PC-3 (cell line): ENCODE measurements at places on chromosomes 6 and 20. TPM values are rescaled to one million over a fixed set of nuclear protein-coding genes. Genes with fewer than 3 reads are reported as not detected.

GRCh38 chr6:111689946-111690345 lies 84.3 kb upstream of the TRAF3IP2 start:
- no peak for DNase-seq

GRCh38 chr20:46544576-46544975 lies 5.9 kb downstream of the OCSTAMP start:
- DNase-seq = no peak

DNA sequence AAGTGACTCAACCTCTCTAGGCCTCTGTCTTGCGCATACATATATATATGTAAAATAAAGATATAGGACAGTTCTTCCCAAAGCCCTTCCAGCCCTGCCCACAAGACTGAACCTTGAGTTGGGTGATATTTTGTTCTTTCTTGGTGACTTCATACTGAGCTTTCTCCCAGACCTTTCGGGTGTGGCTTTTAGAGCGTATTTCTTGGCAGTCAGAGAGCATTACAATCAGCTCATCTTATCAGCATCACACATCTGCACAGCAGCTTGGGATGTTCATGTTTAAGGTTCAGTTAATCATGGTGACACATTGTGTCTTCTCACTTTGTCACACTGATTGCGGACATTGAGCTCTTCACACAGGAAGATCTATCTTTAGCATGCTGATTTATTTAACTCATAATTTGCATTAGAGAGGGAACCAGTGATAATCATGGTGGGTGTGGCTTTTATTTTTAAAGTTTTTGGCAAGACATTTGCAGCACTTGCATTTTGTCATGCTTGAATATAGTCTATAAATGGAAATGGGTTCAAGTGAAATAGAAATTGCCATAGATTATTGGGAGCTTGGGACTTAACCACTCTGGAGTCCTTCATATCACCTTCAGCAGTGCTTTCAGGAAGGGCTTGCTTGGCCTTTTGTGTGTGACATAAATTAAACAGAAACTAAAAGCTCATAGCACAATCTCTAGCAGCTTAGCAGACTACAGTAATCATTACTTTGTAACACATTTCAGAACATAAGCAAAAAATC lies 8.3 kb downstream of the KIF3B start:
- peak; percentile 63 for DNase-seq

GRCh38 chr20:29743101-29743931 lies 1514.1 kb upstream of the DEFB115 start:
- DNase-seq = no peak

DNA sequence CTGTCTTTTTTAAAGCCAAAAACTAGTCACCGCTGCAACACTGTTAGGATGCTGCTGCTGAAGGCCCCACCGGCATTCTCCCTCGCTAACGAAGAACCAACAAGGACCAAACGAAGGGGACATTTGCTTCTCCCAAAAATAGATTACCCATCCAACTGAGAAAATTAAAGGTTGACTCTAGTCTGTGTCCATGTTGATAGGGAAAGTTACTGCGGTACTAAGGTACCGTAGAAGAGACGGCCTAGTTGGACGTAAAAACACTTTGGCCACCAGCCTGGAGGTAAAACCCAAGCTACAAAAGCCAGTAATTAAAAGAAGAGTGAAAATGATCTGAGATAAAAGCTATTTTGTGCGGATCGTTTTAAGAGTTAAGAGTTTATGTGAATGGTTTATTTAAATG lies 11.8 kb upstream of the FOXF2 start:
- DNase-seq = no peak

GRCh38 chr6:166575205-166575604 lies 11.3 kb downstream of the RAMACL start:
- no peak for DNase-seq

- no peak for DNase-seq
Observed at GRCh38 chr20:14600527-14600926, 263.1 kb upstream of the FLRT3 start.

DNA sequence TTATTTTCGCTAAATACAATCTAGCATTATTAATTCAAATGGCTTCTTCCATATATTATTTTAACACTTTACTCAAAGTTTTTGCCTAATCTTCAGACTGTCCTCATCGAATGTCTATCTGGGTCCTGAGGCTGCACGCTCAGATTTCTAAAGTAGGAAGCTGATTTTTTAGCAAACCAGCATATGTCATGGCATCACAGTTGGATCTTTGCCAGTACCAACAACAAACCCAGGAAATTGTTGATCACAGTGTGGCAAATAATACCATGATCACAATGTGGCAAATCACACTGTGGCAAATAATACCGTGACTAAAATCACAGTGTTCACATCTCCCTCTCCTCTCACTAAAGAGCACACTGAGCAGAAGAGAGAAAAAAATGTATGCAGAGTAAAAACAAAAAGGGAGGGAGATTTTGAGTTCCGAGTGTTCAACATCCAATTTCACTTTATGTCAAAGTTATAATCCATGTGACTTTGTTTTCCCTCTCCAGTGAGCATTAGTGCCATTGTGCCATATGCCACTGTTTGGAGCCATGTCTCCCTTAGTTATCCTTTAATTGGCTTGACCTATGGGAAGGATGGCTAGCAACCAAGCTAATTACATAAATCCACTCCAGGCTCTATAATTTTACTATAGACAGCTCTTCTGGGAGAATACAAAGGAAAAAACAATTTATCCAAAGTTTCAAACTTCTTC lies 1059.6 kb downstream of the HACE1 start:
- DNase-seq = no peak

GRCh38 chr6:135221042-135221441 lies 39.9 kb downstream of the MYB start:
- no peak for DNase-seq

DNA sequence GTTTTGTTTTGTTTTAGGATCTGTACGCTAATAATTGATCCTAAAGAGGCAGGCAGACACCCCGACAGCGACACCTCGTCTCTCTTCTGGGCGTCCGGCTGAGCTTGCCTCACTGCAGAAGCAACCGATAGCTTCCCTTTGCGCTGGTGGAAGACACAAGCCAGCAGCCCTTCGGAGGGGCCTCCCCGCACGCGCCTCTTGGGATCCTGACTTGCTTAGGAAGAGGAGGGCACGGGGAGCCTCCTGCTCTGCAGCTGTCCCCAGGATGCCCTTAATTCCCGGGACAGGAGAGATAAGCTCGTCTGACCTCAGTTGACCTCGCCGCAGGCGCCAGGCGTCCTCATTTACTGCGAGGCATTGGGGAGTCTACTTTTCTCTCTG lies 94.0 kb downstream of the CD83 start:
- DNase-seq = peak; percentile 9

DNA sequence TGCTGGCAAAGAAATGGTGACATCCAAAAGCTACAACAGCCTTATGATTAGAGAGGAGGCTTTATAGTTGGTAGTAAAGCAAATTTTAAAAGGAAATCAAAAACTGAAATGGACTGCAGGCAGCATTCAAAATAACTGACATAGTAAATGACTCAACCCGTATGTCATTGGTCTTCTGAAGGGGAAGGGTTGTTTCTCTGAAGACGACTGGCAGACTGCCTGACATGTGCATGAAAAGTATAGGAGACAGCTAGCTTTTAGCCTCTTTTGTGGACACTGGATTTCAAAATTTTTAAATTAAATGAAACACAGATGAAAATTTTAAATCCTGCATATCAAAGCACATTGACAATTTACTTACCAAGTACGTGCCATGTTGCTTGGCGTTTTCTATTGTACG lies 90.7 kb downstream of the TRMT6 start:
- DNase-seq = peak; percentile 28

AAR2 gene
- 39.4 and 41.1 TPM in 2 replicates for total RNA-seq

ARG1 gene
- total RNA-seq = not detected in 2 replicates
